ENCODE measurements at places on chromosomes 7 and 10.

DNA sequence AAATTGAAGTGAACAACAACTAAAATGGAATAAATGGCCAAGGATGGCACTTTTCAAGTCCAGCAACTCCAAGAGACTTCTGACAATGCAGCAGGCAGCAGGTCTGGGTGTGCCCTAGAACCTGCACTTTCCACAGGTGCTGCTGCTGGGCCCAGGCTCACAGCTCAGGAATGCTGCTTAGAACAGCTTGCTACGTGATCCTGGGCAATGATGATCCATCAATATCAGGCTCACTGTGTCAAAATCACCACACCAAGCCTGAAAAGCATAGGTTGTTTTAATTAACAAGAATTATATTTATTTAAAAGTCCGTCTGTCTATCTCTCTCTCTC, 148.4 kb downstream of the TNS3 start:
- DNase-seq = no peak

DNA sequence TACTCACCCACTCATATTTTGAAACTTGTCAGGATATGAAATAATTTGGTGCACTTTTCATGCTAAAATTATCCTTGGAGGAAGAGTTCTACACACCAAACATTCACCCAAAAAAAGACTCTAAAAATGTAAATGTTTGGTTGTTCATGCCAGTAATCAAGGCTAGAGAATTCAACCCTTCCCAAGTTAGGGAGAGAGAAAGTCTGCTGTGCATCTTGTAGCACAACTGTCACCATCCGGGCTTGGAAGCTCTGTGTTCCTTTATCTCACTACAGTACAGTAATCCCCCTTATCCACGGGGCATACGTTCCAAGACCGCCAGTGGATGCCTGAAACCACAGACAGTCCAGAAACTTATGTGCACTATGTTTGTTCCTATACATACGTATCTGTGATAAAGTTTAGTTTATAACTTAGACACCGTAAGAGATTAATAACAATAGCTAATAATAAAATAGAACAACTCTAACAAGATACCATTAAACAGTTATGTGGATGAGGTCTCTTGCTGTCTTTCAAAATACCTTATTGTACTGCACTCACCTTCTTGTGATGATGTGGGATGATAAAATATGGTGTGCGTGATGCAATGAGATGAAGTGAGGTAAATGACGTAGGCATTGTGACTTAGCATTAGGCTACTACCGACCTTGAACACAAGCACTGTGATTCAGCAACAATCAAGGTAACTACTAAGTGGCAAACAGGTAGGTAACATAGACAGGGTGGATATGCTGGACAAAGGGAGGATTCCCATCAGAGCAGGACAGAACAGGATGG, 24.6 kb upstream of the HECTD2 start:
- DNase-seq = no peak

DNA sequence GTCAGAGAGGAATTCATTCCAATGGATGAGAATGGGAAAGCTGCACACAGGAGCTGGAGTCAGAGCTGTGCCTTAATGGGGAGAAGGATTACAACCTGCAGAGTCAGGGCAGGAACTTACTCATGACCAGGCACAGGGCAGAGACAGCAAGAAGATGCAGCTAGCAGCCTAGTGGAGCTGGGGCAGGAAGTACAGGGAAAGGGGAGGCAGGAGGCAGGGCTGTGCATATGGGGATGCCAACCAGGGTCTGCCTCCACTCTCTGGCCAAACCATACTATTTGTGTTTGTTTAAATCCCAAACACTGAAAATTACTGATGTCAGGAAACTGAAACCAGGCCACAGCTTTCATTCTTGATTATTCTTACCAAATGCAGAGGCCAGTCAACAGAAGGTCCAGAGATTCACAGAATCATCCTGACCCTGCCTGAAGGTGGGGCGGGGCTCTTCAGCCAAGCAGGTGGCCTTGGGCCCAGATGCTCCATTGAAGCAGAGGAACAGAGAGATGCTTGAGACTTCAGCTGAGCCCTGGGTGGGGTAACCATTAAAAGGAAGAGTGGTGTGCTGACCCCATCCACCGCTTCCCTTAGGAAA, 461.9 kb downstream of the KCNMA1 start:
- no peak for DNase-seq

- peak; percentile 50 for DNase-seq
Measured at GRCh38 chr7:8724080-8724718, 290.8 kb downstream of the NXPH1 start.

DNA sequence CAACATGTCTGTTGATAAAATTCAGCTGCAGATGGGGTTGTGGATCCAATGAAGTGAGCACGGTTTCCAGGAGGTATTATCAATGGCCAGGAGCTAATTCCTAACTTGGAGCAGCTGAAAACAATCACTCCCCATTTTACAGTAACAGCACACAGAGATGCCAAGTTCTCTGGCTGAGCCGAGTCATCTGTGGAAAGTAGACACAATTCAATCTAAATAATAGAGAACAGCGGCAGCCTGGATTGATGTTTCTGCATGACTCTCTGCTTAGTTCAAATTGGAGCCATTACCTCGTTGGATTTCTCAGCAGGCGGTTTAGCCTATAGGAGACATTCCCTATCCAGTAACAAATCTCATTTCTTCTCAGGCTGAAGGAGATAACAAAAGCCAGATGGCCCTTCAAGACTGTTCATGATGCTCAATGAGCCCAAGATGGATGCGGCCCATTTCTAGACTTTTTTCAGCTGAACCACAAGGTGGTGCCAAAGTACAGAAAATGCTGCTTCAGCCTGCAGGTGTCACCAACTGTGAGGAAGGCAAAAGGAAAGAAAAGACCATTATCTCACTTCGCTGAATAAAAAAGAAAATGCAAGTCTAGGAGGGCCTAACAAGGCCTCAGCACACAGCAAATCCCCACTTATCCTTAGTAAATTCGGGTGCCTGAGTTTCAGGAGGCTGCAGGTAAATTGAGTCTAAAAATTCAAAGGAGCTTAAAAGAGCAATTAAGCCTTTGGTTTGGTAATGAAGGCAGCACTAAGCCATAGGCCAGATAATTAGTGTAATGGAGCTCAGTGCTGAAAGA, 83.7 kb downstream of the SLC16A9 start:
- DNase-seq = peak; percentile 89

DNA sequence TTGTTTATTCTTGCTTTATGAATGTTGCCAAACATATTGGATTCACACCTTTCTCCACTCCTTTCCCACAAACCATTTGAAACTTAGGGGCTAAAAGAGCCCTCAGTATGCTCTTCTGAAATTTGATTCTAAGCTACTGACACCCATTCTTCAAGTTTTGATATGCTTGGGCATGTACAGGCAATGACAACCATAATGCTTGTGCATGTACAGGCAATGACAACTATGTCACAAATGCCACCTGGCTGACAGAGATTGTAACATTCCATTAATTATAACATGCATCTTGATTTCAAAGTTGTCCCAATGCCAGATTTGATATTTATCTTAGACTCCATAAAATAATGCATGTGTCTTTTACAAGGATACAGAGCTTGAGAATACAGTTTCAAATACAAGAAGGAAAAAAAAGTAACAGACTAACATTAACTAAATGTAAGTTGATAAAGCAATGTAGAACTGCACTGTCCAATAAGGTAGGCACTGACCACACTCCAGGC, 17.5 kb upstream of the CDK1 start:
- peak; percentile 82 for DNase-seq

GRCh38 chr7:135197906-135198655, 13.2 kb downstream of the WDR91 start:
- no peak for DNase-seq

DNA sequence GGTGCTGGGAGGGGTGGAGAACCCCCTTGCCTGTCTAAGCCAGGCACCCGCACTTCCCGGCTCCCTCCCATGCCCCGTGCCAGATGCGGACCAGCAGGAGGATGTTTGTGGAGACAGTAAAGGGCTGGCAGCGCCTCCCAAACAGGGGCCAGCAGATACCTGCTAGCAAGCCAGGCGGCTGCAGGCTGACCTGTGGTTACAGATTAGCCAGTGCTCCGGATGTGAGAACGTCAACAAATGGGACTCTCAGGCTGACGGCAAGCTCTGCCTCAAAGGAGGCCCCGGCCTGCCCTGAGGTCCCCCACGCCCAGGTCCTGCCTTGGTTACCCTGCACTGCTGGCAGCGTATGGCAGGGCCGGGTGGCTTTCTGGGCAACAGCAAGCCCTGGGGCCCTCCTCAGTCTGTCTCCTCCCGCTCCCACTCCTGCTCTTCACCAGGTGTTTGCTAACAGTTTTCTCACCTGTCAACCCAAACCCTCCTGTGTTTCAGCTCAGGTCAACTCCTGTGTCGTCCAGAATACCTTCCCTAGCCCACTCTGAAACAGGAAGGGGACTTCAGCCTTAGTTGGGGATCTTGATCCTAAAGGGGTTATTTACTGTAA, 85.4 kb downstream of the NEURL1 start:
- DNase-seq = no peak

DNA sequence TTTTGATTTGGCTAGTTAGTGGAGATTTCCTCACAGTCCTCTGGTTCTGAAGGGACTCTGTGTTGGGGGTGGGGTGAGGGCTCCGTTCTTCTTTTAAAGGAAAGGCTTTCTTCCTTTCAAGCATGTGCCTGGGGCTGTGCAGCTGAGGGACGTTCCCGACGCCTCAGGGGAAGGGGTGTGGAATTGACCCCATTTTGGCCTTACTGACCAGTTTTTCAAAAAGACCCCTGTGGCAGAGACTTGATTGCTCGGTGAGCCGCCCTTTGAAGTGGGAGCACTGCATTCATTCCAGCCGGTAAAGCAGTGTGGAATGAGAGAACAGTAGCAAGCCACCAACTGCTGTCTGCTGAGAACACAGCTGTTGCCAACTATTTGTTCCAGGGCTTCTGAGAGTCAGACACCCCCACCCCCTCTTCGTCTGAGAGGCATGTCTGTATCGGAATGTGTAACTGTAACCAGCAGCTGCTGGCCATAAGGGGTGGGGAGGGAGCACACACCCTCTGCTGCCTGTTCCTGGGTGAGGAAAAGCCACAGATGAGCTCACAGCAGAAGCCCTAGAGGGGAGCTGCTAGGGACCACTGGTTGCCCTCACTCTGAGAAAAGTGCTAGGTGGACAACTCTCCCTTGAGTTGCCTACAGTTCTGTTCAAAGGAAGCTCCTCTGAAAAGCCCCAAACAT, 33.2 kb downstream of the WBP1L start:
- DNase-seq = peak; percentile 45

DNA sequence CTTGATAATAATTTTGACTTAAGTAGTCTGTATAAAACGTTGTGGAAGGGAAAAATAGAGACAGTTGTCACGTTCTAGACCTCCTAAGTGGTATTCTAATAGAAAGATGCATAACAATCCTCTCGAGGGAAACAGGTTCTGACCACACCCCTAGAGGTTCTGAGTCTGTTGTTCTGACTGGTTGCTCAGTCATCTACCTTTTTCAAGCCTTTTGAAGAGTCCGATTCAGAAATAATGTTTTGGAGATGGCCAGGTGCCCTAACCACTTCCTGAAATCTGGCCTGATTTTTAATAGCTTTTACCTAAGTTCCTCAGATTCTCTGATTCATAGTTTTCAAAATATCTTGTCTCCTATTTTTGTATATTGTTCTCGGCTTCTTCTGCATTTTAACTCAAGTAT, 175.6 kb downstream of the HDAC9 start:
- no peak for DNase-seq

- DNase-seq = no peak
Measured at GRCh38 chr7:32588657-32589056, 93.4 kb downstream of the AVL9 start.

DNA sequence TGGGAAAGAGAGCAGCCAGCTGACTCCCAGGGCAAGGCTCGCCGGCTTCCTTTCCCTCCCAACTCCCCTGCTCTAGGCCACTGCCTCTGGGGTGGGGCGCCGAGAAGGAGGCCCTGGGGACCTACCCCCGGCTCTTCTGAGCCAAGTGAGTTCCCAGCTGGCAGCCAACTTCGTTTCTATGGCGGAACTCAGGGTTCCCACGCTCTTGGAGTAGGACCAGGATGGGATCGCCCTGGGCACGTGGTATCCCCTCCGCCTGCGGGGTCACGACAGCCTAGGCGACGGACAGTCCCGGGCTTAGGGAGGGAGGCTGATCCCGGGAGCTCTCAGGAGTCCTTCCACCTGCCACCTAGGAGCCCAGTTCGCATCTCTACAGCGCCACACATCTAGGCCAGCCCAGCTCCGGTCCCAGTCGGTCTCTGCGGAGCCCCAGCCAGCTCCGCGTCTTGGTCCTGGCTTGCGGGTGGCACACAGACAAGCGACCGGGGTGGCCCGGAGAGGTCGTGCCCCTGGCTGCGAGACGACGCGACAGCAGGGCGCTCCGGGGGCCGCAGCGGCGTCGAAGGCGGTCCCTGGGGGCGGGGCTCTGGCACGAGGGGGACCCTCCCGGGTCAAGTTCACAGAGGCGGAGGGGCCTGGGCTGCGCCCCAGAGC, 20.5 kb upstream of the GATA3 start:
- DNase-seq = no peak

- DNase-seq = no peak
Measured at GRCh38 chr10:130231251-130231741, 95.1 kb downstream of the GLRX3 start.

- DNase-seq = no peak
Measured at GRCh38 chr7:99740573-99741440, 5.8 kb upstream of the CYP3A7 start.

DNA sequence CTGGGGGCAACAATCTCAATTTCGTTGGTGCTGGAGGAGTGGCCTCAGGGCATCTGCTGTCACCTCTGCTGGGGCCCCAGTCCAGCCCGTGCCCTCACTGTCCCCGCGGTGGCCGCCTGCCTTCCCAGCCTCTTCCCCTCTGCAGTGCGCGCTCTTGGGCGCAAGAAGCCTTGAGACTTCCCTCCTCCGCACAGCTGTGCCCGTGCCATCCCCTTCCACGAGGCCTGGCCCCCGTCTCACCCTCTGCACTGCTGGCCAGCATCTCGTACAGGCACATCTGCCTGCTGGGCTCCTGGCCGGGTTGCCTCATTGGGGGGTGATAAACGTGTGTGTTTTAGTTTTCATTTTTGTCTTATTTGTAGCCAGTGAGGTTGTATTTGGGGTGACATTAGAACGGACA, 14.0 kb downstream of the IDI2 start:
- no peak for DNase-seq

DNA sequence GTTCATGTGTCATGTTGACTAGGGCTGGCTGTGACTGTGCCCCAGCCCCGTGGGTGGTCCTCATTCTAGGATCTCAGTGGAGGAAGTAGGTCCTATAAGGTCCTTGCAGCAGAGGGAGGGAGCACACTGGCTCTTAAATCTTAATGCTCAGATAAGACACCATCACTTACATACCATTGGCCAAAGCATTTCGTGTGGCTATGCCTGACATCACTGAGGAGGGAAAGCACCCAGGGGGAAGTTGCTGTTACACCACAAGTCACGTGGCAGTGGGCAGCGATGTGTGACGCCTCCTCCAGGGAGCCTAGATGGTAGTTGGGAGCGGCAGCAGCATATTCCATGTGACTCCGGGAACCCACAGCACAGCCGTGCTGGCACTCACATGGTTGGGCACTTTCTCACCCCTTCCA, 224.7 kb upstream of the SH2B2 start:
- no peak for DNase-seq

DNA sequence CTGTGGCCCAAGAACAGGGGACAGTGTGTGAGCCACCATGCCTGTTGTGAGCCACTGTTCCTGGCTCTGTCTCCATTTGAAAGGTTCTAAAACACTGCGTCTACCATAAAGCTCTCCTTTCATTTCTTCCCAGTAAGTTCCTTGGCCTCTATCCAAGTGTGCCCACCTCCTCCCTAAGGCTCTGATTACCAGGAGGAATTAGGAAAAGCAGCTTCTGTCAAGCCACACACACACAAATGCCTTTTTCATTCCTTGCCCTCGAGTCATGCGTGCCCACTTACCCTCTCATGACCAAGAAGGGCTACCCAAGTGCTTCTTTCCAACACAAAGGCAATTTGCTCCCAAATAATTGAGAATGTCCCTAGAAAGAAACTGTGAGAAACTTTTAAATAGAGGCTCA, 70.8 kb upstream of the PARD3 start:
- DNase-seq = no peak

- no peak for DNase-seq
Measured at GRCh38 chr7:34073676-34074075, 168.3 kb downstream of the BMPER start.
